ENCODE measurements at places on chromosomes 7 and 10. TPM values are rescaled to one million over a fixed set of nuclear protein-coding genes. Genes with fewer than 3 reads are reported as not detected.

Gene UFSP1
- 3.7 TPM for total RNA-seq

Gene OR2A1
- total RNA-seq: not detected

Gene TSPAN12
- 5.7 TPM for total RNA-seq

Gene NDUFB2
- total RNA-seq: 34.6 TPM

Gene AEBP1
- 4.1 TPM for total RNA-seq

Gene NKX2-3
- under 0.01 TPM for total RNA-seq

DNA sequence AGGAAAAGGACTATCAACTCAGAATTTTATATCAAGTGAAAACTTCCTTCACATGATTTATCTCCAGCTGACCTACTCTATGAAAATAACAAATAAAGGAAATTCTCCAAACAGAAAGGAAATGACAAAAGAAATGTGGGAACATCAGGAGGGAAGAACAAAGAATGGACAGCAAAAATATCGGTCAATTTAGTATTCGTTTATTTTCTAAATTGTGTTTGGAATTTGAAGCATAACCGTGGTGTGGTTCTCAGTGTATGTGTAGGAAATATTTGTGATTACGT is 8.7 kb downstream of the WDR37 start:
- DNase-seq: no peak

- DNase-seq: no peak
Measured at GRCh38 chr10:29669149-29669548, 34.4 kb upstream of the SVIL start.

DNA sequence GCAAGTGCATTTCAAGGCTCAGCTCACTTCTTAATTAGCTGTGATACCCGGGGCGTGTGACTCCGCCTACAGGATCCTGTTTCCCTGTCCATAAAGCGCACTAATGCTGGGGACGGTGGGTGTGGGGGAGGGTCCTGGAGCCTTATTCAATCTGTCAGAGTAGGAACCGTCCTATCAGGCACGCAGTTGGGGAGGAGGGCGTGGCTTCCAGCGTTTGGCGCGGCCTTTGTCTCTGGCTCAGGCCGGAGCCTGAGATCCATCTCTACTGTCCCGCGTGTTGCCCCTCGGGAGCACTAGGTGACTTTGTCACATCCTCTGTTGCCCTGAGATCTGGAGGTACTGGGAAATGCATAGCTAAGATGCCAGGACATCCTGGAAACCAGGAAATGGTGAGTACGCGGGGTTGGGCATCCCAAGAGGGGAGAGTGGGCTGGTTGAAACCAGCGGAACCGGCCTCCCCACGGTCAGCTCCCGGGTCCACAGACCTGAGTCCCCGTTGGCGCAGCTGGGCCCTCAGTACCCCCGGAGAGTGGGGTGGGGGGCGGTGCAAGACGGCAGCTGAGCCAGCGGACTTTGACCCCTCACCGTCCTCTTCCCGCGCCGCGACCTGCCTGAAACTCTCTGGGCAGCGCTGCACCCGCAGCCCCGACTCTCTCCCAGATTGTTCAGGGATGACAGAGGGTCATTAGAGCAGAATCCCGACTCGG is 104.4 kb upstream of the ZNF92 start:
- no peak for DNase-seq

All from frontal cortex (tissue), 4 donors.